CMK (cell line): ENCODE measurements at places on chromosomes 12 and 14.

DNA sequence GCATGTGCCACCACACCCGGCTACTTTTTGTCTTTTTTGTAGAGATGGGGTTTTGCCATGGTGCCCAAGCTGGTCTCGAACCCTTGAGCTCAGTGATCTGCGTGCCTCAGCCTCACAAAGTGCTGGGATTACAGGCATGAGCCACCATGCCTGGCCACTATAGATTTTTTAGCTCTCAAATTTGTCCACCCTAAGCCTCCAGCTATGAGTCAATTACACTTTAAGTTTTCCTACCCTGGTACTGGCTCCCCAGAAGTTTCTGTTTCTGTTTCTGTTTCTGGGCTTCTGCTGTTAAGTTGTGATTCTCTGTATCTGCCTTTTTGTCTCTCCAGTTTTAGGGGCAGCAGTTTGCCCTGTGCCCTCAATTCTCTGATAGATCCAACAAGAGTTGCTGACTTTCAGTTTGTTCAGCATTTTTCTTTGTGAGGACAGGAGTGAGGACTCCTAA is 4.4 kb upstream of the TINF2 start:
- no peak for DNase-seq

DNA sequence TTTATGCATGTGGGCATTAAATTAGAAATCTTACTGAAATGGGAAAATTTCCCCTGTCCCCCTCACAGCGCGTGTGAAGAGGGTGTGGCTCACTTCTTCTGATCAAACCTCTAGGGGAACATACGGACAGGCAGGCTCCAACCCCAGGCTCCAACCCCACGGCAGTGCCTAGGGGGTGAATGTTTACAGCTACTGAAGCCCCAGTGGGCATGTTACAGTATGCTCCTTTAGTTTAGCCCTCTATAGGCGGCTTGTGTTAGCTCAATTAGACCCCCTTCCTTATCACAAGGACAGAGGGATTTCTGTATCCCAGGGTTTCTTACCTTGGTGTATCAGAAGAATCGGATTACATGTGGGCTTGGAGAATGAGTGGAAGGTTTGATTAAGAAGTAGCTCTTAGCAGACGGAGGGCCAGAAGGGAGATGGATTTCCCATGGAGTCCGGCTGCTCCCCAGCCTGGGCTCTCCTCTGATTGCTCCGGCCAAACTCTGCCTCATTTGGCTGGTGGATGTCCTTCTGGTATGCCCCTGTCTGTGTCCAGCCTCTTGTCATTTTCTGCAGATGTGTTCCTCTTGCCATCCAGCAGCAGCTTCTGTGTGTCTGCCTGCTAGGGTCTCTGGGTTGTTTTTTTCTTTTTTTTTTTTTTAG is 223.7 kb downstream of the TMTC2 start:
- no peak for DNase-seq

DNA sequence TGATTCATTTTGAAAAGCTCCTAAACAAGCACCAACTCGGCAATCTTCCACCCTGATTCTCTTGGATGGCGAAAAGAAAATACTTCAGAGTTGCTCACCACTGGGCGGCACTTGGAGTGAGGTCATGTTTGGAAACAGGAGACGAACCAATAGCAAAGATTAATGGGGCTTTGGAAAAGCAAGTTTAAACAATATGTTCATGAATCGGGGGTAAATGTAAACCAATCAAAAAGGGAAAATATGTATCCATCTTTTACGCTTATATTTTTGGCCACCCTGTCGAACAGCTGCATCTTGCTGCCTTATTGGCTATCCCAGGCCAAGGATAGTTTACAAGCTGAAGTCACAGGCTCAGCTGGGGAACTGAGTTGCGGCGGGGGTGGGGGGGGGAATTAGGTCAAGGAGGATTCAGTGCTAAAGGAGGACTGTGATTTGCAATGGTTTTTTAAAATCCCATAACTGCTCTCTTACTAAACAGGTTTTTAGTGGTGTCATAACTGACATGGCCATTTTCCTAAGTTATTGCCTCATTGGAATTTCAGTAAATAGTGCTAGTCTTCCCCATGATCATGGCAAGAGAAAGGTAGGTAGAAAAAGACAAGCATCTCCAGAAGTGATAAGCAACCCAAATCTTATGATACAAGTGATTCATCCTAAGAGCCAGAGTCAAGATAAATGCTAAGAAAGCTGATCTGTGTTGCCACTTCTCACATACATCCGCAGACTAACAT is 210.6 kb downstream of the PHLDA1 start:
- DNase-seq = no peak

DNA sequence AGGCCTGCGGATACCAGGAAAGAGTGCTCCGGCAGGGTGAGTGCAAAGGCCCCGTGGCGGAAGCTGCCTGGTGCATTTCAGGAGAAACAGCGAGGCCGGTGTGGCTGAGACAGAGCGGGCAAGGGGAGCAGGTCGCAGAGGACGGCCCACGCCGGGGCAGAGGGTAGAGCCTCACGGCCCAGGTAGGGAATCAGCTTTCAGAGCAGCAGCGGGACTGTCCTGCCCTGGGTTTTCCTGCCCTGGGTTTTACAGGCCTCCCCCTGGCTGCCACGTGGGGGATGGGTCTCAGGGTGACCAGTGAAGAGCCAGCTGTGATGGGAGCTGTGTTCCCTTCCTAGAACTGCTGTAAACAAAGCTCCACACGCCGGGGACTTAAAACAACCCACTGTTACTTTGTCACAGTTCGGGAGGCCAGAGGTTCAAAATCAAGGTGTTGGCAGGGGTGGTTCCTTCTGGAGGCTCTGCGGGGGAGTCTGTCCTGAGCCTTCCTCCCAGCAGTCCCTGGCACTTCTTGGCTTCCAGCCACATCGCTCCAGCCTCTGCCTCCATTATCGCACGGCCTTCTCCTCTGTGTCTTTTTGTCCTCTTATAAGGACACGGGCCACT is 10.4 kb downstream of the NCOR2 start:
- no peak for DNase-seq

- DNase-seq = no peak
Observed at GRCh38 chr12:116015525-116015924, 262.0 kb downstream of the MED13L start.

- DNase-seq = no peak
Observed at GRCh38 chr12:102631274-102631673, 150.9 kb upstream of the IGF1 start.

GRCh38 chr12:62632411-62632918 is 165.8 kb downstream of the MON2 start:
- no peak for DNase-seq

- no peak for DNase-seq
Observed at GRCh38 chr12:38053655-38054464, 262.7 kb upstream of the ALG10B start.

GRCh38 chr12:64194333-64195149 is 27.6 kb downstream of the KICS2 start:
- DNase-seq = no peak

DNA sequence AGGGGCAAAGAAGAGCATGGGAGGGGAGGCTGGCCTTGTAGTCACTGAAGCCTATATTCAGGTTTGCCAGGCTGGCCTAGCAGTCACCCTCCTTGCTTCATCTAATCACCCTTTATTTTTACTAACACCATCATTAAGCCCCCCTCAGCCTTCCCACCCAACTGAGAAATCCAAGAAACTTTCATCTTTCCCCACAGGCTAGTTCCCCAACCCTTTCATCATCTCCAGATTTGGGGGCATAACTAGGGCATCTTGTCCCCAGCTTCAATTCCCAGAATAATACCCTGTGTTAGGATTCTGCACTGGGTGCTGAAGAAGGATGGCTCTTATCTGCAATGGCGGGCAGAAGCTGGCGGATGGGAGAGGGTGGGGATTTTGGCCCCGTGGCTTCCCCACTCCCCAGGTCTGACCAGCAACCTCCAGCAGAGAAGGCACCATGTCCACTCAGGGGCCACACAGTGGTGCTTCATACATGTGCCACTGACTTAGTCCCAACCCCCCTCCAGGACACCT is 6.9 kb downstream of the PCK2 start:
- no peak for DNase-seq

- no peak for DNase-seq
Observed at GRCh38 chr12:94192506-94192905, 44.1 kb downstream of the PLXNC1 start.

GRCh38 chr14:76773956-76774820 is 12.9 kb downstream of the VASH1 start:
- DNase-seq = no peak

GRCh38 chr12:27987331-27987730 is 14.8 kb upstream of the PTHLH start:
- no peak for DNase-seq

DNA sequence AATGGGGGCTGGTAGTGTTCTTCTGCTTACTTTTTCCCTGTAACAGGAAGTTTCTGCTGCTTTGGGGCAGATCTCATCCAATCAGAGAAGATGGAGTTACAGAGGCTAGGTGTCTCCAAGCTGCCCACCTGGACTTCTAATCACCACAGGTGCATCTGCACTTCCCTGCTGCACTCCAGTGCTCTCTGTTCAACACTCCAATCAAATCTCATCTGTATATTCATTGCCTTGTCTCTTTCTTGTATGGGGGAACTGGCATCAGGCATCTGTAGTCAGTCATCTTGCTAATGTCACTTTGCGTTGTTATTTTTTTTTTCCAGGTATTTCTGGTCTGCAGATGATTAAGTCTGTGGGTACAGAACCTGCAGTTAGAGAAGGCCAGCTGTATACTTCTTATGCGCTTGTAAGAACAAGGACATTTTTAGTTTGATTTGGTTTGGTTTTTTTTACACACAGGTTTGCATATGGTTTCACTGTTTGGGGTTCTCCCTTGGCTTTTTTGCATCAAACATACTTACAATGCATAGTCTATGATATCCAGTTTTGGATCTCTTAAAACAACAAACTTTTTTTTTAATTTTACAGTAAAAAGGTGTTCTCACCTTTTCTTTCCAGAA is 116.0 kb downstream of the METTL25 start:
- DNase-seq = no peak

GRCh38 chr14:68507544-68508081 is 285.3 kb downstream of the ZFP36L1 start:
- no peak for DNase-seq

- DNase-seq = no peak
Observed at GRCh38 chr12:79927772-79928474, 7.0 kb downstream of the PPP1R12A start.

- no peak for DNase-seq
Observed at GRCh38 chr12:88338486-88338885, 196.4 kb downstream of the TMTC3 start.
